Epithelial cell of prostate (primary cell): ENCODE measurements at places on chromosomes 2 and 18.

DNA sequence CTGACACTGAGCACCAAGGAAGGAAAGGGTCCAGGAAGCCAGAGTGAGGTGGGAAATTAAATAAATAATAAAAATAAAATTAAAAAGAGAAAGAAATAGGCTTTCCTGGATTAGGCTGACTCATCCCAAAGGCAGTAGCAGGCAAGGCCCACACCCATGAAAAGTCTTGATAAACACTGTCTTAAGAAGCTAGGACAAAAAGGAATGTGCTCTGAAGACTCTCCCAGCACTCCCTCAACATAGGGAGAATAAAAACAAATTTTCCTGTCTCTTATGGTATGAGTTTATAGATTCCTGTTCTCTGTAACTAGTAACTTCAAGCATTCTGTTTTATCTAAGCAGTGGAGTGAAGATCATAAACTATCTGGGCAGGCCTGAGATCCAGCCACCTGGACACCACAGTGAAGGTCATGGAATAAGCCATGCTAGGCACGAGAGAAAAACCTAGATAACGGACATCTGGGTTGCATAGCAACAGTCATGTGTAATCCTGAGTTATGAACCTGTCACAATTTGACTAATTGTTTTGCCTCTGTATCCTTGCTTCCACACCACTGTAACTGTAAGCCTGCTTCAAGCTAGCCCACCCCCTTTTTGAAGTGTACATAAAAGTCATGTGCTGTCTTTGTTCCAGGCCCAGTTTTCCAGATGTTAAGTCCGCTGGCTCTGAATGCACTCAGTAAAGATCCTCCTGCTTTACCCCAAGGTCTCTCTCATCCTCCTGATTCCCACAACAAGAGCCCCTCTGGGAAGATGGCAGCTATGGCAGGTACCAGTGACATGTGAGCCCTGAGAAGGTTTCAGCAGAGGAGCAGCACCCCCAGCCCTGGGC lies 107.8 kb downstream of the NDUFA10 start:
- DNase-seq: no peak

DNA sequence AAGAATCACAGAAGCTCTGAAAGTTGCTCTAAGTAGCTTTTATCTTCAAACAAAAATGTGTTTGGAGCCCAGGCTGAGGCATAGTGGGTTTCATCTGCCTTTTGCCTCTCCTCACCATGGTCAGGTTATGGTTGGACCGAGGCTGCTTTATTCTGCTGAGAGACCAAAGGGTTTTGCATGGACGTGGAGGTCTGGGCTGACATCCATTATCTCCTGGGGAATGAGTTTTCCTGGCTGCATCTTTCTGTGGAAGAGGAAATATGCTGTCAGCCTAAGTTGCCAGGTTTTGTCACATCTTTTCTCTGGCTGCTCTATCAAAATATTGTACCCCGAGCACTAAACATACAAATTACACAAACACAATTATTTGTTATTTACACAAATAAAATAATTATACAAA lies 223.2 kb downstream of the LDLRAD4 start:
- DNase-seq: no peak

DNA sequence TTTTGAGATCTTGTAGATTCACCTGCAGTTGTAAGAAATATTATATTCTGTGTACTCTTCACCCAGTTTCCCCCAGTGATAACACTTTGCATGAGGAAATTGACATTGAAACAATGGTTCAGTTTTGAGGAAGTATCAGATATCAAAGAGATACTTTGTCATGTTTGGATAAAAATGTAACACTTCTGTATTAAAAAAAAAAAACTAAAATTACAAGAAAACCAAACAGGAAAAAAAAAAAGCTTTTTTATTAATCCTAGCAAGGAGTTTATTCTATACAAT lies 204.0 kb downstream of the ARL4C start:
- DNase-seq: no peak

GRCh38 chr2:15170070-15170775 lies 390.9 kb downstream of the NBAS start:
- no peak for DNase-seq

GRCh38 chr2:233065954-233066470 lies 5.9 kb downstream of the INPP5D start:
- no peak for DNase-seq

- no peak for DNase-seq
Observed at GRCh38 chr2:157309878-157310277, 15.7 kb downstream of the ERMN start.

- DNase-seq: no peak
Observed at GRCh38 chr2:188138313-188138712, 153.4 kb upstream of the GULP1 start.

DNA sequence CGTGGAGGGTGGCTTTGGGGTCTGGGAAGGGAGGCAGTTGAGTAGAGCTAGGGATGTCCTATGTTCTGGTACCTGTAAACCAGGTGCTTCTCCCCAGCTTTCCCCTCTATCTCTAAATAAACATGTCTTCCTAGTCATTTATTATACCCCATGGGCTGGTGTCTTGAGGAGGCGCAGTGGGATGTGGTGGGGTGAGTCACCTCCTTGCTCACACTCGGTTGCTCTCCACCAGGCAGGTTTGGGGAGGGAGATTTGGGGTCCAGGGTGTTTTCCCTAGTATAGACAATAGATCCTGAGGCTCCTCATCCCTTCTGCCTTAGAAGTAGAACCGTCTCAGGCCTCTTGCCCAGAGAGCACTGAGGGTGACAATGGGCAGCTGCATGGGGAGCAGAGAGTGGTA lies 5.1 kb downstream of the PSD4 start:
- DNase-seq: no peak

DNA sequence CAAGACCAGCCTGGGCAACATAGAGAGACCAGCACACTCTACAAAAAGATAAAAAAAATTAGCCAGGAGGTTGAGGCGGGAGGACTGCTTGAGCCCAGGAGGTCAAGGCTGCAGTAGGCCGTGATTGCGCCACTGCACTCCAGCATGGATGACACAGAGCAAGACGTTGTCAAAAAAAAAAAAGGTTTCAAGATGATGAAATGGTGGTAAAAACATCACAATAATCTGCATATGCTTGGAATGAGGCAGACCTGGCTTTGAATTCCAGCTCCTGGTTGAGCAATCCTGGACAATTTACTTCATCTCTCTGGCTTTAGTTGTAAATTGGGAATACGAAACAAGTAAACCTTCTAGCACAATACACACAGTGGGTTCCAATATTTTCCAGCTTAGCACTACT lies 24.1 kb downstream of the USP40 start:
- DNase-seq: no peak

GRCh38 chr18:10748641-10749040 lies 222.8 kb downstream of the NAPG start:
- no peak for DNase-seq

GRCh38 chr18:25518716-25519053 lies 166.7 kb upstream of the ZNF521 start:
- DNase-seq: no peak

DNA sequence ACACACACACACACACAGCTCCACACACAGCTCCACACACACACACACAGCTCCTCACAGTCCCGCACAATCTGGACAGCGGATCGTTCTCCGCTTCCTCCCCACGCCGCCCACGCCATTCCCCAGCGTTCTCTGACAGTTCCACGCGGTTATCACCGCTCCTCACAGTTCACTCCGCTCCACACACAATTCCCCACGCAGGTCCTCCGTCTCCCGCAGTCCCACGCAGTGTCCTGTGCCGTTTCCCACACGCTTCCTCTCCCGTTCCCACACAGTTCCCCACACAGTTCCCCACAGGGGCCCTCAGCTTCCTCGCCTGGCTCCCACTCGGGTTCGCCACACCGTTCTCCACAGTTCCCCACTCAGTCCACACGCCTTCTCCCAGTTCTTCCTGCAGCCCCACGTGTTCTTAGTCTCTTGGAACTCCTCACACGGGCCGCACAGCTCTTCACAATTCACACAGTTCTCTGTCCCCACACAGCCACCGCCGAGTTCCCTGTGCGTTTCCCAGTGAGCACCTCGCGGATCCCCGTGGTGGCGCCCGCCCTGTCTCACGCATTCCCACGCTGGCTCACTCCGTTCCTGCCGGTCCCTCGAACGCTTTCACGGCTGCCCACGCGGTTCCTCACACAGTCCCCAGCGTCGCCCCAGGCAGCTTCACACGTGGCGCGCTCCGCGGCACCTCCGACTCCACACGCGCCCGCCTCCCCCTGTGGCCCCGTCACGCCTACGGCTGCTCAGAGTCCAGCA lies 38.4 kb downstream of the KIF1A start:
- DNase-seq: no peak

- no peak for DNase-seq
Observed at GRCh38 chr18:78730546-78730945, 249.1 kb upstream of the SALL3 start.

DNA sequence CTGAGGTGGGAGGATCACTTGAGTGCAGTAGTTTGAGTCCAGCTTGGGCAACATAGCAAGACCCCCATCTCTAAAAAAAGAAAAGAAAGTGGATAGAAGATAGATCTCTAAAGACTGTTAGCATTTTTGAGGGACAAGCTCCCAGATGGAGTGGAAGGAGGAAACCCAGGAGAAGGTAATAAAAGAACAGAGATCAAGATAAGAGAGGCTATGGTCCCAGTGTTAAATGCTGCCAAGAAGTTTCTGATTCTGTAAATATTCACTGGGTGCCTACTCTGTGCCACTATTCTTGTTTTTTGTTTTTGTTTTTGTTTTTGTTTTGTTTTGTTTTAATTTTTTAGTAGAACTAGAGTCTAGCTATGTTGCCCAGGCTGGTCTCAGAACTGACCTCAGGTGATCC lies 26.2 kb downstream of the FZD5 start:
- DNase-seq: no peak

- no peak for DNase-seq
Observed at GRCh38 chr2:157169889-157170288, 87.6 kb upstream of the GALNT5 start.

DNA sequence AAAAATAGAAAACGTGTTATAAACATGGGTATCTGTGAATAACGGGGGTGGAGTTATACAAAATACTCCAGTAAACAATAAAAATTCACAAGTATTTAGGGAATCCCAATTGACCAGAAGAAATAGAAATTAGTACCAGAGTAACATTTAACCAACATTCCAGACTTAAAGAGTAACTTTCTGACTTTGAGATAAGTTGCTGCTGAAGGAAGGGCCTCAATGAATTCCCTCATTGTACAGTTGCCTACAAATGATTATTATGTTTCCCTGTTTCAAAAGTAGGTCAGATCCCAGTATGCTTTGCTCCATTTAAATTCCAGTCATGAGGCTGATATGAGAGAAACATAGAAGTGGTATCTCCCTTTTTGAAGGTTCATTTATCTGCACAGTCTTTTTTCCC lies 88.3 kb upstream of the KCNH7 start:
- no peak for DNase-seq

DNA sequence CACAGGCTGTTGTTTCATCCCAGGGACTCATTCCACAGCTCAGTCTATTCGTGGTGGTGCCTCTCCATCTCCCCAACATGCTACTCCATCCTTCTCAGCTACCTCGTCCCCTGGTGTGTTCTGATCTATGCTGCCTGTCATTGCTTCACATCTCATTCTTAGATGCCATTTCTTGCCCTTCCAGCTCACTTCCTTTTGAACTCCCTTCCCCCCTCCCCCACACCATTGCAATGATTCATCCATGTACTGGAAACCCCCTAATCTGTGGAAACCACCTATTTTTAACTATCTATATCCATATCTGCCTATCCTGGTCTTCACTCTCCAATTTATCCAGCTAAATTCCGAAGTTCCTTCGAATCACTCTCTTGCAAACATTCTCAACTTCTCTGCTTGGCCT lies 65.7 kb upstream of the PARD3B start:
- no peak for DNase-seq

DNA sequence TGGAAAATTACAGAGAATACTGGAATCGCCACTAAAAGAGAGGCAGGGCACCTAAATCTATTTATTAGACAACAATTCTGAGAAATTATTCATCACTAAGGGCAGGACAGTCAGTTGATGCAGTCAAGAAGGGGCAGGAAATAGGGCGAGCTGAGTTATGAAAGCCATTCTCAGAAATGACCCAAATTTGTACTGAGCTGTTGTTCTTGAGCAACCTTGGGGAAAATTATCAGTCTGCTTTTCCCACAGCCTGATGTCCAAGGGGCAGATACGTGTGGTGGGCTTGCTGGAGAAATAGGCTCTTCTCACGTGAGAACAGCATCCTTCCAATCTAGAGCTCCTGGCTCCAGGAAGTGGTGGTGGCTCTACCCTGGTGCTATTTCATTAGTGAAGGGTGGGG lies 38.6 kb downstream of the STON1 start:
- DNase-seq: no peak

- no peak for DNase-seq
Observed at GRCh38 chr2:212173756-212174510, 364.7 kb downstream of the ERBB4 start.

- no peak for DNase-seq
Observed at GRCh38 chr2:240815761-240816583, 4.0 kb downstream of the KIF1A start.

DNA sequence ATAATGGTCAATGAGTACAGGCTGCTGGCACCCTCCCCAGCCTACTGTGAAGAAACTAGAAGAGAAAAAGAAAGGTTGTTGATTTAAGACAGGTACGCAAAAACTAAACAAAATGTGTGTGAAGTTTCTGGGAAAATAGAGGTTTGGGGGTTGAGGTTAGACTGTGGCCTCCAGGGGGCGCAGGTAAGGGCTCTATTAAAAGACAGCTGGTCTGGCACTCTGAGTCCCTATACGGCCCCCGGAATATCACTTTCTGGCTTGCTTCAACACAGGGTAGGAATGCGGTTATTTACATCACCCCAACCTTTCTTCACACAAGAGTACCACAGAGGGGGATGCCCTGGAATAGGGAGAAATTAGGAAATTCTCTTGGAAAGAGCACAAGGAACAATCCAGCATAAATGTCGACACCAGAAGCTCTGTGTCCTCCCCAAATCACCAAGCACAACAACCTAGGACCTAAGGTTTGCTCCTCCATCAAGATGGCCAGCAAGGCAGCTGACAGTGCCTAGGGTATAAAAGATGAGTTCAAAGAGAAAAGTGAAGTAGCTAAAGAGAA lies 480.8 kb upstream of the KLHL29 start:
- DNase-seq: no peak
